Activated T-helper 1 cell treated with anti-CD3 and anti-CD28 coated beads, Interleukin-12 subunit alpha, Interleukin-12 subunit beta, Interleukin-2, Interleukin-4 antibody, amounts not matched to agents 30 ng/mL and 10 ng/mL and 1 ng/mL, durations not matched to agents 14 hours and 24 hours and 36 hours (primary cell): ENCODE measurements at places on chromosomes 2 and 18.

- DNase-seq, result no peak
Observed at GRCh38 chr2:20012282-20013125, at the start of gene MATN3. Gene MATN3 (minus strand): TSS chr2:20012668. CDS start chr2:20012631, 37 bp downstream.

- DNase-seq, result no peak
Observed at GRCh38 chr2:3099860-3100234, 277.8 kb downstream of the EIPR1 start.

DNA sequence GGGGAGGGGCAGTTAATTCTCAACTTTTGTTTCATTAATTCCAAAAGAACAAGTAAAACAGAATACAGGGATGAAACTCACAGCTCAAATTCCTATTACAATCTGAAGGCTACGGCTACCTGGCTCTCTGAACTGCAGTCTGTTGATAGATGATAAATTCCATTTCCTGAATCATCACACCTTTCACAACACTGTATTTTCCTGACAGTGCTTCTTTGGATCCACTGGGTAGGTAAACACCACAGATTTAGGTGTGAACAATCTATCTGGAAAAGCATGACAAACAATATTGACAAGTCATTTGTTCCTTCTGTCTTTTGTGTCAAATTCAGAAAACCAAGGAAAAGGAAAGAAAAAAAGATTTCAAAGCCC lies 843.2 kb downstream of the LRRTM4 start:
- DNase-seq, result no peak

DNA sequence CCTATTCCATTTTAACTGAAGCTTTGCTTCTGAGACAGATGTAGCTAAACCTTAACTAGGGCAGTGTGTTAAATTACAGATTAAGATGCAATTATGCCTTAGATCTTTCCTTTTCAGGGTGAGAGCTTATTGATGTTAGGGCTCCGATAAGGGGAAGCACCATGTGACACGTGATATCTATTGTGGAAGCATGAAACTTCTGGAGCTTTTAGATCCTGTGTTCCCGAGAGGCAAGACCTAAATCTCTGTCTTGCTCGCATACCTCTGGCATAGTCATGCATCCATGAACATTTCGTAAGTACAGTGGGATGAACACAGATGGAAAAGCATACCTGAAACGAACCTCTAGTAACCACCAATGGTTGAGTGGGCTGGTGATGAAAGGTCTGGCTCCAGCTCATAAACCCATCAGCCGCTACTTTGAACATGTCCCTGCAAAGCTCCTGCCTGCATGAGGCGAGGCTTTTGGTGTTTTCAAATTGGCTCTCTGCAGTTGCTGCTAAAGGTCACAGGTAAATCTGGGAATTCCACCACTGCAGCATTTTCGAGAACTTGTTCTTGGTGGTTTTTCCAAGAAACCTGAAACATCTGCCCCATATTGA lies 3.7 kb upstream of the NRP2 start:
- no peak for DNase-seq

DNA sequence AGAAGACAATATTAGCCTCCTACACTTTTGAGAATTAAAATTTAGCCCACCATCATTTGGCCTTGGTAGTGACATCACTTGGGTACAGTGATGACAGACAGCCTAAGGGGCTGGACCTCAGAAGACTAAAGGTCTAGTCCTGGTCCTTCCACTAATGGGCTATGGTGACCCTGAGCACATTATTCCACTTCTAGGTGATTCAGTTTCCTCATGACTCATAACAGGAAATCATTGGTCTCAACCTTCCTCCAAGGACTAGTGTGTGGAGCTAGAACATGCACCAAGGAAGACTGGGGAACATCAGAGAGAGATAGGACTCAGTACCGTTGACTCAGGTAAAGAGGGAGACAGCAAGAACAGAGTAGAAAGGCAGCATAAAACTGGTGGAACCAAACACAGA lies 64.0 kb downstream of the TFCP2L1 start:
- no peak for DNase-seq

DNA sequence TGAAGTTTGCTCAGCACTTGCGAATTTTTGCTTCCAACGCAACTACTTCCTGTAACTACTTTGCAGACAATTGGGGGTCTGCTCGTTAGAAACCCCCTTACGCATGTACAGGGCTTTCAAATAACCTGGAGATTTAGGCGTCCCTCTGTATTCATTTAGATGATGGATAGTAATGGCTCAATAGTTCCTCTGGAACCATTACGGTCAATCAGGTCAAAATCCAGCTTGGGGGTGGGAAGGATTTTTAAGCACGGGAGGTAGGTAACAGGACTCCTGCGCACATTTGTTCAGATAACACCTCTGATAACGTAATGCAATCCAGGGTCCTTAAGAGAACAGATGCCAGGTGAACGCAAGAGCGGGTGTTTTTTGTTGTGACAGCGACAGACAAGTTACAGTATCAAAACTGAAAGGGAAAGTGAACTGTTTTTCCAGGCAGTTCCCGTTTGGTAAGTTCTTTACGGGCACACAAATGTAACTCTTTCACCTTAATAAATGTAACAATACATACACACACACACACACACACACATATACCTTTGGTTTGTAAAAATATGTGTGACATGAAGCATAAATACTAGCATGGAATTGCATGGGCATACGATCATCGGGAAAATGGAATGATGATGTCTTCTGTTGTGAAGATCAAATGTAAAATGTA lies 3.8 kb upstream of the OSR1 start:
- no peak for DNase-seq

DNA sequence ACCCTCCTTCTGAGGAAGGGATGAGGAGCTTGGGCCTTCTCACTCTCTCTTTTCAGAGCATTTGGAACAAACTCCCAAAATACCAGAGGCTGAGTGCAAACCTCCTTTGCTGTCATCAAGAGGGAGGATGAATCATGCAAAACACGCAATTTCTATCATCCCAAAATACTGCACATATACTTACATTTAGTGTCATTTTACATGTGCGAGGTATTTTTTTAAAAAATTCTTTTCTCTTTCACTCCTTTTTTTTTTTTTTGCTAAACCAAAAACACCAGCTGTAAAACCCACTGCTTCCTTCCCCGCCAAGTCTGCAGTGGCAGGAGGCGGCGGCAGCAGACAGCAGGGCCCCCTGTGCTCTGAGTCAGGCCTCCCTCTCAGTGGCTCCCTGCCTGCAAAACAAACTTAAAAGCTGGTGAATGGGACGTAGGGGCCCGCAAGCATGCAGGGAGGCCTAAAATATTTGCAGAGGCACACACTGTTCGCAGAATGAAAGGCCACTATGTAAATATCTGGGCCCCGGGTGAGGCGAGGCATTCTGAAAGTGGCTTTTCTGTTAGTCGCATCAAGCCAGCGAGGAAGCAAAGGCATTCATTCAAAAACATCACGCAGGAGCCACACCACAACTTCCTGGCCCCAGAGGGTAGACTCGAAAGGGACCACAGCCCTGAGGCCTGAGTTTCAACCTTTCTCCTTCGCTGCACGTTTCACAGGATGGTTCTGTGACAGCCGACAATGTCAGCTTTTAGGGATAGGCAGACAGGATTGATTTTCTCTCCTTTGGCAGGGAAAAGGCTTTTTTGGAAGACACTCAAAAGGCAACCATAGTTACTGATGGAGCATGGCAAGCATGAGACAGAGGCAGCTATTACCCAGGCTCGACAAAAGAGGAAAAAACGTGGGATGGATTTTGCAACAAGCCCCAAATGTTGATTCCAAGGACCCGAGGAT lies 73.4 kb downstream of the ACTR2 start:
- DNase-seq, result peak; percentile 59

DNA sequence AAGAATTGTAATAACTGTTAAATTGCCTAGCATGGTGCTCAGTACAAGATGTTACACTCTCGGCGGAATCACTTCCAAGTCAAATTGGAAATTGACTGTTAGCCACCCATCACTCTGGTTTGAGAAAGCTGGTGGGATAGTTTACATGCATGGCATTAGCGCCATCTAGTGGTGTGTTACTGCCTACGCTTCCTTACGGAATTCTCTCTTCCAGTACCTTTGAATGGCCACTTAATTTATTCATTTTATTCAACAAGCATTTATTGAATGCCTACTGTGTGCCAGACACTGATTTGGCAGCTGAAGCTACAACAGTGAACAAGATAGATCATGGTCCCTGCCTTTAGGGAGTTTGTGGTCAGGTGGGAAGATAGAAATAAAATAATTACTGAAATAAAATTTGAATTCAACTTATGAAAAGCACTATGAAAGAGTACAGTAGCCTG lies 171.2 kb downstream of the TMEM247 start:
- DNase-seq, result peak; percentile 54

DNA sequence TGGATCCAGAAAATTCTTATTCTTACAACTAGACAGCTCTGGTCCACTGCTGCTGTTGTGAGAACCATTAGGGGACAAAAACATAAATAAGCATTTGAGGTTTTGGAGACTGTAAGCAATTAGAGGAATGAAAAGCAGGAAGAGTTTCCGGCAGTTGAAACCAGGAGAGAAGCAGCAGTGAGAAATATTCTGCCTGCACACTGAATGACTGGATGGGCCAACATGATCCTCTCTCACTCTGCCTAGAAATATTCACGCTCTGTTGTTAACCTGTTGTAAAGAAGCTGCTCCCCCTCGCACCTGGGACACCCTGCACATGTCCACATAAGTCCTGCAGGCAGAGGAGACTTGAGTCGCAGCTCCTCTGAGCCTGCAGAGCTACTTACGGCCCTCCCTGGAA lies 60.4 kb upstream of the RNF152 start:
- DNase-seq, result no peak

DNA sequence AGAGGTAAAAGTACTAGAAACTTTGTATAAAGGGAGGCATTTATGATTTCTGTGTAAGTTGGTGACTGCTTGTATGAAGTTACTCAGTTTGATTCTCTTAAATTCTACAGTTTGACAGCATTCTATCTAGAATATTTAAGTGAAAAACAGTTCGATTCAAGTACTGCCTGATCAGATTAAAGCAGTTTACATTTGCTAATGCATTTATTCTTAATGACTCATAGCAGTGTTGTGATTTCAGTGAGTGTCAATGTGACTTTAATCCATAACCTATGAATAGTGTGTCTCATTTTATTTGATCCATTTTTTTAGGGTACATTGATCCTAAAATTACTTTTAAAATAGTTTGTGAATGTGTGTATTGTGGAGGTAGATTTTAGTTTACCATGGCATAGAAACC lies 35.7 kb downstream of the WDR43 start:
- DNase-seq, result no peak

DNA sequence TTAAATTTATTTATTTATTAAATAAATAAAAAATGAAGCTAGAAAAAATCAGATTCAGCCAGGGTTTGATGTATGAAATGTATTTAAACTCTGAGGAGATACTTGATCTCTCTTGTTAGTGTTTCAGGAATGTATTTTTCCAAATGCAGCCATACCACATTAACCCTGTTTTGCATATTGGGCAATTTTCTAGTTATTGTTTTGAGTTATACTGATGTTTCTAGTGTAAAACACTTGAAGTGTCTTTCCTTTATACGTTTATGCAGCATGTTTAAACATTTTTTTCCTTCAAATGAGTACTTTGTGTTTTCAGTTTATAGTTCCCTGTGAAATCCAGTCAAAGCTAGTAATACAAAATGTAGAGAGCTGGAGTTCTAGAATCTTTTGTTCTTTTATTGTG lies 69.9 kb downstream of the WDR7 start:
- no peak for DNase-seq

- DNase-seq, result no peak
Observed at GRCh38 chr2:11155381-11156035, at the start of gene SLC66A3. Gene SLC66A3 (plus strand): TSS chr2:11155467. CDS start chr2:11155547, 80 bp downstream.

DNA sequence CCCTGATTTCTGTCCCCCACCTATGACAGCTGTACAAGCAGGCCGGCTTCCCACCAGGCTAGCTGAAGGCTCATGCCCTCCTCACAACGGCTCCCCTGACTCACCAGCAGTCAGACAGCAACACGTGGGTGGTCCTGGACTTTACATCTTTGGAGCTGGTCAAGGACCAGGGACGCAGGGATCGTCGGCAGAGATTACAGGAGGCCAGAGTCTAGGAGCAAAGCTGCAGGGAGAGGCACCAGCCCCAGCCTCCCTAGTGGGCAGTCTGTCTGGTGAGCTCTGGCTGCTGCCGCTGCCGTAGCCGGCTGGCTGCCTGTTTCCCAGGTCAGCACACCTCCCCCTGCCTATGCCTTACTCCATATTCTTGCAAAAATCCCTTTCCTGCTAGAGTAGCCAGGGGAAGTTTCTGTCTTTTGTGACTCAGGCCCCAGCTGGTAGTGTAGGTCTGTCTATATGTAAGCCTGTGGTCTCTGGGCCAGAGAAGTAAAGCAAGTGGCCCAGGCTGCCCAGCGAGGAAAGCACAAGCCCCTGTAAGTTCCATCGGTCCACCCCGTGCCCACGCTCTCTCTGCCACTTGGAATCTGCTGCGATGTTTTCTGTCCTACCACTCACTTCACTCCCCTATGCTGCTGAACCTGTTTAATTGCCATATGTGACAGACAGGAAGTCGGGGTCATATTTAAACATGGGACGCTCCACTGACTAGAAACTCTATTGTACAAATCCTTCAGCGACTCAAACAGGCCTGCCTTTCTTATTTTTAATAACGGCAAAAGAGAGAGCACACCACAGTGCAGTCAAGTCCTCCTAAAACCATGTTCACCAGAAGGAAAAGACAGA lies 2.4 kb upstream of the ARHGEF4 start:
- no peak for DNase-seq
